ENCODE measurements at places on chromosomes 1 and 21.

DNA sequence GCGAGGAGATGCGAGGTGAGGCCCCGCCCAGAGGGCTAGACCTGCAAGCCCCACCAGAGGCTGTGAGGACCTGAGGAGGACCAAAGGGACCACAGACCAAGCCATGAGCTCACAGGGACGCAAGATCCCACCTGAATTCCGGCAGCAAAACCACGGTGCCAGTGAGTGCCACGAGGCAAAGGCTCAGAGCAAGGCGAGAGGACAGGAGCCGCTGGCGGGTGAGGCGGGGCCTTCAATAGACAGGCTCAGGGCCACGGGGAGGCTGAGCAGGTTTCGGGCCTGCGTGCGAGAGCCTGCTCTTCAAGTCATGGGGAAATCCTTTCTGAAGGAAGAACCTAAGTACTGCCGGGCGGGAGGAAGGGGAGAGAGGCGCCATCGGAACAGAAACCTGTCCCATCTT is 7.1 kb upstream of the TMEM240 start:
- no peak for DNase-seq

GRCh38 chr1:78339490-78339889 is 151.3 kb upstream of the PTGFR start:
- no peak for DNase-seq

- DNase-seq: no peak
These were observed 187.9 kb downstream of the VAV3 start for GRCh38 chr1:107776900-107777663.

GRCh38 chr1:112718691-112719418 is 3.7 kb upstream of the PPM1J start:
- peak; percentile 86 for DNase-seq

- no peak for DNase-seq
These were observed 21.1 kb downstream of the KCNN3 start for GRCh38 chr1:154848983-154849382.
